ENCODE measurements at places on chromosomes 1 and 21.

GRCh38 chr1:183000167-183000962 is 22.9 kb upstream of the LAMC1 start:
- no peak for DNase-seq

GRCh38 chr1:97806326-97806725 is 114.5 kb downstream of the DPYD start:
- DNase-seq, result no peak

GRCh38 chr1:200893411-200893901 is 1.2 kb upstream of the INAVA start:
- DNase-seq, result no peak

DNA sequence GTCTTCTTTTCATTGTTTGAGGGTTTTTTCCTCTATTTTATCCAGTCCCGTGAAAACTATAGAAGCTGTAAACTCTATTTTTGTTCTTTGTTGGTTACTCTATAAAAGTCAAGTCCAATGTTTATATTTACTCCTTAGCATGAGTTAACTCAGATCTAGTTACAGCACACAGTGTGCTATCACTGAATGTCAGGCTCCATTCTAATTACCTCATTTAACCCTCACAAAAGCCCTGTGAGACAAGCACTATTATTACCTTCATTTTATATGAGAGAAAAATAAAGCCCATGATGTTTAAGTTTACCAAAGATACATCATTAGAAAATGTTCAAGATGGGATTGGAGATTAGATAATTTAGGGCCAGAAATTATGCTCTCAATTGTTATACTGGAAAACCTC is 251.4 kb upstream of the SNX7 start:
- DNase-seq, result no peak

- peak; percentile 10 for DNase-seq
These were observed 59.0 kb upstream of the EDEM3 start for GRCh38 chr1:184813528-184814089.

DNA sequence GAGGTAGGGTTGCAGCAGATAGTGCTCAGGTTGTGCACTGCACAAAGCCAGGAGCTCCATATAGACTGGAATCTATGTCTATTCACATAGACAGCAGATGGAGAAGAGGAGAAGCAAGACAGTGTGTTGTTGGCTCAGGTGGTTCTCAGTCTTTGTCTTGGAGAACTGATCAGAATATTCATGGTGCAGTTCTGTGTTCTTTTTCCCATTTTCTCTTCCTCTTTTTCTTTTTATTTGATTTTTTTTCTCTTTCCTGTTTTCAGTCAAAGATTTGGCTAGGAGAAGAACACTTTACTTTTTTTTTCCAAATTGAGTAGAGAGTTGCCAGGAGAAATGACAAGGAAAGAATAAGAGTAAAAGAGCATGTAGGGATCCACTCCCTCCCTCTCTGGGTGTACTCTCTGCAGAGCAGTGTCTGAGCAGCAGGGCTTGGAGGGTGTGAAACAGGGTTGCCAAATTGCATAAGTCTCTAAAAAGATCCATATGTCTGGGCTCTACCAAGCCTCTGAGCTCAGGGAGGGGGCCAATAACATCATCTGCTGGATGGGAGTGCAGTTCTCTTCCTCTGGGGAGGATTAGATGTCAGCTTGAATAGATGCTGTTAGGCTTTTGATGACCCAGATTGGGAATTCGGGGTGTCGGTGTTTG is 8.7 kb upstream of the CD34 start:
- DNase-seq, result peak; percentile 34

DNA sequence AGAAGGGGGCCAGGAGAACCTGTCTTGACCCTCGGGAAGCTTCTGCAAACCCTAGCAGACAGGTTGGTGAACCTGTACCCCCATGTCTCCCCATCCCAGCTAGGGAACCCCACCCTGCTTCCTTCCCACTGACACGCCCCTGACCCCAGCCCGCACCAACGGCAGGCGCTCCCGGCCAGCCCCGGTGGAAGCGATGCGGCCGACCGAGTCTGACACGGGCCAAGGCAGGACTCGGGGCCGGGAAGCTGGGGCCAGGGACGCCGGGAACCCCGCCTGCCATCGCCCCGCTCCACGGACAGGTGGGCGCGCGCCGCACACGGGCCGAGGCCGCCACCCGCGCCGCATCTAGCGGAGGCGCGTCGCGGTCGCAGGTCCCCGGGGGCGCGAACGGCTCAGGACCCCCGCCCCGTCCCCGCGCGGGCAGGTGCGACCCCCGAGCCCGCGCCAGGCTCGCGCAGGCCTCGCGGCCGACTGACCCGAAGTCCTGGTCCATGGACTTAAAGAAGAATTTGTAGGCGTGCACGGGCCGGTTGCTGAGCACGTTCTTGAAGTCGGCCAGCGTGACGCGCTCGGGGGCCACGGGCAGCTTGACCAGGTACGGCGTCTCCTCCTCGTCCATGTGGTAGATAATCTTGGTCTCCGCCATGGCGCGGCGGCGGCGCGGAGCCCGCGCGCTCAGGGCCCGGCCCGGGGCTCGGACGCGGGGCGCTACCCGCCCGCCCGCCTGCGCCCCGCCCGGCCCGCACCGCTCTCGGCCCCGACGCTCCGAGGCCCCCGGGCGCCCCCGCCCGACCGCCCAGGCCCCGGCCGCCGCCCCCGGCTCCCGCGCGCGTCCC is 580 bp downstream of the DVL1 start:
- DNase-seq, result no peak

DNA sequence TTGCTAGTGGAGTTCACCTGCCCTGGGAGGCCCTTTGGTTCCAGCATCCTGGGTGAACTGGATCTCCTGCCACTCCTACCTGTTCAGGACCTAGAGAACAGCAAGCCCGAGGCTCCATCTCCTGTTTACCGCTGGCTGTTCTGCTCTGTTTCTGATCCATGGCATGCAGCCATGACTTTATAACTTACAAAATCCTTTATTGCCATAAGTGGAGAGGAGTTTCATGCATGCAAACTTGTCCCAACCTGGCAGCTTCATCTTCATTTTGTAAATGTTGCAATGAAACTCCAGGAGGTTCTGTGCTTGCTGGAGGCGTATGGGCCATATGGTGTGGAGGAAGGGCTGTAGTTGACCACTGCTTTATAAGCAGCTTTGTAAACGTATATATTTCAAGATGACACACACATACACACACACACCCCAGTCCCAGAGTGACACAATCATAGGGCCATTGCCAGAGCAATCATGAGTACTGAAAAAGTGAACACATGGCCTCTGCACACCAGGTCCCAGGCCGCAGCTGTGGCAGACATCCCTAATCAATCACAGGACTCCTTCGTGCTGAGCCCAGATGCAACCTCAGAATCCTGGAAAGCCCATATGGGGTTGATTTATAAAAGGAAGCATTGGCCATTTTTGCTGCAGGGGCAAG is 69.0 kb downstream of the UBIAD1 start:
- no peak for DNase-seq

DNA sequence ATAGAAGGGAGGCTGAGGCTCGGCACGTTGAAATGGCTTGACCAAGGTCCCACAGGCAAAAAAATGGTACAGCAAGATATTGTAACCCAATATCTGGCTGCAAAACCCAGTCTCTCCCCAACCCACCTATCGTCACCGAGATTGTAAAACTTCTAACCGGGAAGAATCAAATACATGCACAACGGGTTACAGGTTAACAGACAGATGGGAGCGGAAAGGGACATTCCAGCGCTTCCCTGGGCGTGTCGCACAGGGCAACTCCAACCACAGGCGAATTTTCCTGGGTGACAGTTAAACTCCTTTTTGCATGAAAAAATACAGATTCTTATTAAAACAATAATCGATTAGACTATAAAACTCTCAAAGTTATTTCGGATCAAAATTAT is 31.8 kb upstream of the JUN start:
- peak; percentile 40 for DNase-seq
